ENCODE measurements at places on chromosomes 1 and 21. TPM values are rescaled to one million over a fixed set of nuclear protein-coding genes. Genes with fewer than 3 reads are reported as not detected.

DNA sequence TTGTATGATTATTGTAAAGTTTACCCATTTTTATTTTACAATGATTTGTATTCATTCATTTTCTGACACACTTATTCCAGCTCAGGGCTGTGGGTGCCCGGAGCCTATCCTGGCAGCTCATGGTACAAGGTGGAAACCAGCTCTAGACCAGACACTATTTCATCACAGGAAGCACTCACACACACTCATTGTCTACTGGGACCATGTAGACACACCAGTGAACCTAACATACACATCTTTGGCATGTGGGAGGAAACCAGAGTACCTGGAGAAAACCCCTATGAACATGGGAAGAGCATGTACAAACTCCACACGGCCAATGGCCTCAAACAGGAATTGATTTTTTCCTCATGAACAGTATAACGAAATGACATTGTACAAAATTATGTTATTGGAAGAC lies 2.4 kb downstream of the DTL start:
- DNase-seq = no peak

GRCh38 chr1:35932941-35933340 lies 2.0 kb downstream of the AGO3 start:
- no peak for DNase-seq

- DNase-seq = peak; percentile 19
Observed at GRCh38 chr1:236156512-236157208, 14.3 kb downstream of the GPR137B start.

- no peak for DNase-seq
Observed at GRCh38 chr21:45040739-45041138, 33.6 kb upstream of the ADARB1 start.

DNA sequence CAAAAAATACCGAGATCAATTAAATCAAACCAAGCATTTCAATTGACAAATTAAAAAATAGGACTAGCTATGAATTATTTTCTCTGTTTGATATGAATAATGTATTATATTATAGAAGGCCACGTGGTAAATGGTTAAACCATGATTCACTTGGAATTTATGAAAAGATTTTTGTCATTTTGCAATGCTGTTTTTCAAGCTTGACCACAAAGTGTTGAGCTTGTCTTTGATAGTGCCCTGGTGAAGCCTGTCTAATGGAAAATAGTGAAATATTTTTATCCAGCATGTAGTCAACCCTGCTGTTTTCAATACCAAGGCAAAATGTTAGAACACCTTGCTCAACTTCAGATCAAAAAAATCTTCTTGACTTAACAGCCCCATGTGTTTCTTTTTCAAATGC lies 288.0 kb upstream of the PRMT6 start:
- no peak for DNase-seq

GRCh38 chr1:201593200-201593921 lies 54.4 kb downstream of the NAV1 start:
- DNase-seq = no peak

ADGRL4 gene
- not detected for total RNA-seq

C1orf167 gene
- total RNA-seq = not detected

PLA2G2D gene
- not detected for total RNA-seq

PLA2G5 gene
- total RNA-seq = not detected

IGSF5 gene
- not detected for total RNA-seq

Measured in CD4-positive, CD25-positive, alpha-beta regulatory T cell (primary cell).